ENCODE measurements at places on chromosomes 4 and X.

- no peak for DNase-seq
Observed at GRCh38 chr4:81747242-81747930, 275.7 kb upstream of the RASGEF1B start.

DNA sequence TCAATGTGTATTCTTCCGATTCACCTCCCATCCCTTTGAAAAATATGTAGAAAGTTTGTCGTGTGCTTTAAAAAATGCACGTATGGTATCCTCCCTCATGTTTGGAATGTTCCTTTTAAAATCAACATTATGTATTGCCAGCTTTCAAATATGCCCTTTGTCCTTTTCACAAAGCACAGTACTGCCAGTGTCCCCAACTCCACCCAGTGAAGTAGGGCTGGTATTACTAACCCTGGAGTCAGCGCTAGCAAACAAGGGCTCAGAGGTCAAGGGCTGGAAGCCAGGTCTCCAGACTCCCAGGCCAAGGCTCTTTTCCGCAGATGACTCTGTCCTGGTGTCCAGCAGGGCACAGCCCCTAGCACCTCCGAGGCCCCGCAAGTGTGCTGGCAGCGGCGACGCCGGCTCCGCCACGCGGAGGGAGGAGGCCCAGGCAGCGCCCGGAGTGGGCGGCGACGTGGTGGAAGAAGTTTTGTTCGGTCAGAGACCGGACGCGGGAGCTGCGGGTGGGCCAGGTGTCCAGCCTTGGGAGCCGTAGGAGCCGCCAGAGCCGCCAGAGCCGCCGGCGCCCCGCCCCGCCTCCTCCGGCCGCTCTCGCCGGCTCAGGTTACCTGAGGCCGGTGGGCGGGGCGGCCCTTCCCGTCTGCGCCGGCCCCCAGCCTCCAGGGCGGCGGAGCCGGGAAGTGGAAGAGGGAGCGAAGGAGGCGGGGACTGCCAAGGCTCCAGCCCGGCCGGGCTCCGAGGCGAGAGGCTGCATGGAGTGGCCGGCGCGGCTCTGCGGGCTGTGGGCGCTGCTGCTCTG, at the start of gene IL13RA1:
Gene IL13RA1 (plus strand): TSS at position 720 of the 799 bp plus-strand sequence. CDS start 33 bp downstream, at position 753.
- peak; percentile 2 for DNase-seq

- DNase-seq, result no peak
Observed at GRCh38 chrX:107701493-107702121, 73.3 kb downstream of the PRPS1 start.

GRCh38 chr4:18571301-18571761, 549.8 kb upstream of the LCORL start:
- no peak for DNase-seq

DNA sequence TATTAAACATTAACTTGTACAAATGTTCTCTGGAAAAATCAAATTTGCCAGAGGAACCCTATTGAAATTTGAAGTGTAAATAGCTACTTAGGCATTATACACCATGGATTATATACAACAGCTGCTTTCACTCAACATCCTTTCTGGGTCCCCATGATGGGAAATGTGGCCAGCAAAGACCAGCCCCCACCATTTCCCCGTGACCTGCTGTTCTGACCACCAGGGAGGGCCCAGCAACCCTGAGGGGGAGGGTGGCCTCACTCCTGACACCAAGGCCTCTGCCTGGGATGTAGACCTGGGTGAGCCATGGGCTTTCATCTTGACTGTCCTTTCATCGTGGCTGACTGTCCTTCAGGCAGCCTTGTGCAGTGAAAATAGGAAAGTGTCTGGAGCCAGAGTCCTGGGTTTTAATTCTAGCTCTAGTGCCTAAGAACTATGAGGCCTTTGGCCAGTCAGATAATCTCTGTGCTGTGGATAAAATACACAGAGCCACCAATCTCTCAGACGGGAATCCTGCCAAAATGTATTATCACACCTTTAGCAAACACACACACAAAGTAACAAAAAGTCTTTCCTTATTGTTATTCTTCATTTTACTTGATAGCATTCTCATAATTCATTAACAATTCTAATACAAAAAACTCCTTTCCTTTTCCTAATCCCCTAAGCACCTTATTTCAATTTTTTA, 45.1 kb downstream of the NR3C2 start:
- no peak for DNase-seq

DNA sequence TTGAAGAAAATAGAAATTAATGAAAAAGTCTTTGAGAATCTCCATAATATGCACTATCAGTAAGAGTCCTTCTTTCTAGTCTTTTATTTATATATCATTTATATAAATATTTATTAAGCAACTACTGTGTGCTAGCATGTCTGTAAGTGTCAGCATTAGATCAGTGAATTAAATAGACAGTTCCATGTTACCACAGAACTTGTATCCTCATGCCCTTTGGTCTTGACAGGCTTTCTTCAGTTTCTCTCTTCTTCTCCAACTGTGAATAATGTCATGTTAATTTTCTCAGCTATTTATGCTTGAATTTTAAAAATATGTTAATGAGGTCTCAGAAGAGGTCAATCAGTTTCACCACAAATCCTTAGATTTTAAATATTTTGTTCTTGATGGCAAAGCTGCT, 389.6 kb upstream of the TRAM1L1 start:
- no peak for DNase-seq

GRCh38 chrX:150262456-150262855, 100.7 kb upstream of the MAMLD1 start:
- DNase-seq, result no peak

DNA sequence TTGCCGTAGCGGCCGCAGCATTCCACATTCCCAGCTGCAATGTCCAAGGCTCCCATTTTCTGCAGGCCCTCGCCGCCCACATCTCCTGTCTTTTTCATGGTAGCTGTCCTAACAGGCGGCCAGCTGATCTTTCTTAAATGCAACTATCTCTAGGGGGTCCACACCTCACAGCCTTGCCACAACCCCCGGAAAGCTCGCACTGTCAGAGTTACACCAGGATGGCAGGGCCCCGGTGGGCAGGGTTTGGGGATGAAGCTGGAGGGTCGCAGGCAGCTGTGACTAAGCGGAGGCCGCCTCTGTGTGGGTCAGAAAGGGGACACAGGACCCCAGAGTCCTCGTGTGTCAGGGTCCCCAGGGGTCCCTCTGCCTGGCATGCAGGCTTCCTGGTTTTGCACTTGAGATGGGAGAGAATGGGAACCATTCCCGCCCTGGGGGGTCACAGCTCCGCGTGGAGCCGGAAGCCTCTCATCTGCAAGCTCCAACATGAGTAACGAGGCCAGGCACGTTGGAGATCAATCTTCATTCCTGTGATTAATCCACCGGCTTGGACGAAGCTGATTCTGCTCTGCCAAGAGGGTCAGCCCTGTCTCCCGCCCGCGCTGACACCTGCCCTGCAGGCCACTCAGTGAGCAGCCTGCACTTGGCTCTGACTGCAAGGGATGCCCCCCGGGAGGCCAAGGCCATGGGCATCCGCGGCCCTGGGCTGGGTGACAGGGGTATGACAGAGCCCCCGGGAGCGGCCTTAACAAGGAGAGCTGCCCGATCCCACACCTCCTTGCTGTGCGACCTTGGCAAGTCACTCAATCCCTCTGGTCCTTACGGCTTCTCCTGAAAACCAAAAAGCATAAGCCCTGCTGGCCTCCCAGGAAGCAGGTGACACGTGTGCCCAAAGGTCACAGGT, 97.9 kb downstream of the ADRA2C start:
- DNase-seq, result no peak

DNA sequence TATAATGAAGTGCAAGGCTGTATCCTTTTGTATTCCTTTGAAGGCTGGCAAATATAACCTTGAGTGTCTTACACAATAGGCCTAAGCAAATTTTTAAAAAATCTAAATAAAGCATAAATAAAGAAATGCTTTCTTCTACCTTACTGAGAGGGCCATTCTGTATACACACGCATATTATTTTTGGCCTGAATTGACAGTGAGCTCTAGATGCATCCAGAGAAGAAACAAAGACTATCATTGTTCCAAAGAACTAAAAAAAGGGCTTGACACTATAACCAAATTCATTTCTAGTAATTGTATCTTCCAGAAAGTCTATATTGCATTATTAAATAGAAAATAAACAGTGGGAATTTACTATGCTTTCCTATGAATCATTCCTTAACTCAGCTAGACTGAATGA, 100.2 kb downstream of the MAGEB17 start:
- DNase-seq, result no peak

GRCh38 chr4:138243369-138243768, 1.2 kb upstream of the SLC7A11 start:
- DNase-seq, result no peak

GRCh38 chr4:93771640-93772411, 56.7 kb upstream of the ATOH1 start:
- DNase-seq, result no peak

GRCh38 chr4:1675136-1675801, 8.8 kb downstream of the FAM53A start:
- no peak for DNase-seq

DNA sequence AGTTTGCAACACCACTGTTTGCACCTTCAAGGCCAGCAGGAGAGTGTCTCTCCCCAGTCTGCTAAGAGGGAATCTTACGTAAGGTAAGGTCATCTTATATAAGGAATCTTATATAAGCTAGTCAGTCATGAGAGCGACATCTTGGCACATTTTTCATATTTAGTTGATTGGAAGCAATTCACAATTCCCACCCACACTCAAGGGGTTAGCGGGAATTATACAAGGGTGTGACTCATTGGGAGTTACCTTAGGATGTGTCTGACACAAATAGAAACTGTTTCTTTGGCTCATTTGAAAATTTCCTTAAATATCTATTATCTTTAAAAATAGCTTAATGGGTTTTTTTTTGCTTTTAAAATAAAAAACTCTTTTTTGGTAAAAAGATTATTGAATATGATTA, 62.1 kb upstream of the GRPR start:
- no peak for DNase-seq
